ENCODE measurements at places on chromosomes 16 and 17.

- no peak for DNase-seq
Observed at GRCh38 chr17:28395968-28396367, 10.0 kb downstream of the SLC46A1 start.

- DNase-seq = no peak
Observed at GRCh38 chr17:9646546-9646885, 1.2 kb downstream of the USP43 start.

GRCh38 chr17:8079291-8080207, 8.0 kb downstream of the ALOX12B start:
- DNase-seq = peak; percentile 90

- no peak for DNase-seq
Observed at GRCh38 chr16:56944954-56945839, 13.3 kb downstream of the HERPUD1 start.

DNA sequence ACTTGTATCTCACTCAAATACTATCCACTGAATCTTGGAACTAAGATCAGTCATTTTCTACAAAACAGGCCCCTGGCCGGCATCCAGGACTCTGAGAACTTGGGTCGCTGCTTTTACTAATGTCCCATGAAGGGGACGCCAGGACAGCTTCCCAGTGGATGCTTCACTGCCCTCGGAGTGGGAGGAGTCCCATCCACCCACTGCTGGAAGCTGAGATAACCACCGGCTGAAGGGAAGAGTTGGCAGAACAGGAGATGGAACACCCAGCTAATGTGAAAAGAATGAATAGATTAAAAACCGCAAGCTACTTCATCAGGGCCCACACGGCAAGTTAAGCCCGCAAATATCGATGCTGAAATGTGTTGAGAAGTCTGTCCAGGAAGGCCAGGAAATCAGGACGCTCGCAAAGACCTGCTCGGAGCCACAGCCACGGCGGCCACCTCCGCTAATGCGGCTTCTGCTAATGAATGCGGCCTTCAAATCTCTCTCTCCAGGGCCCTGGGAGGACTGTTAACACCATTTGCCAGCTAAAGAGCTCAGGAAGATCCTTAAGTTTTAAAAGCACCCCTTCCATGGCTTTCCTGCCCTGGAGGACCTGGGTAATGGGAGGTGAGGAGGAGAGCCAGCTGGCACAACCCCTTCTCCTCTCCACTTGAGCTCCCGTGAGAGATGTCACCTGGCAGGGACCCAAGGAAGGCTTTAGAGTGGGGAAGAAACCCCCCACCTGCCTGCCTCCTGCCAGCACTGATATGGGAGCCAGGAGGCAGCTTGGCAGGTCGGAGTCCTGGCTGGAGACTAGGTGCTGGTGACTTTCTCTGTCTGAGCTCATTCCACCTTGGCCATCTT, 226.6 kb upstream of the RPL38 start:
- DNase-seq = no peak

DNA sequence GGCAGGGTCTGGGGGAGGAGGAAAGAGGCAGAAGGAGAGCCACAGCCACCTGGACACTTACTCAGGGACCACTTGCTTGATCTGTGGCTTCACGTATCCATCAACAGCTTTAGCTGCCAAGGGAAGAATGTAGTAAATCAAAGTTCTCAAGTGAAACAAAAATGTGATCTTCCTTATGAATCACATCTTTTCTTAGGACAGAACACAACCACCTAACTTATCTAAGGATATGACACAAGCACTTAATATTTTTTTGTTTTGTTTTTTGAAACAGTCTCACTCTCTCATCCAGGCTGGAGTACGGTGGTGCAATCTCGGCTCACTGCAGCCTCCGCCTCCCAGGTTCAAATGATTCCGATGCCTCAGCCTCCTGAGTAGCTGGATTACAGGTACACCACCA, 8.4 kb upstream of the GHDC start:
- DNase-seq = no peak

GRCh38 chr17:17063546-17064122, 21.4 kb downstream of the MPRIP start:
- no peak for DNase-seq

DNA sequence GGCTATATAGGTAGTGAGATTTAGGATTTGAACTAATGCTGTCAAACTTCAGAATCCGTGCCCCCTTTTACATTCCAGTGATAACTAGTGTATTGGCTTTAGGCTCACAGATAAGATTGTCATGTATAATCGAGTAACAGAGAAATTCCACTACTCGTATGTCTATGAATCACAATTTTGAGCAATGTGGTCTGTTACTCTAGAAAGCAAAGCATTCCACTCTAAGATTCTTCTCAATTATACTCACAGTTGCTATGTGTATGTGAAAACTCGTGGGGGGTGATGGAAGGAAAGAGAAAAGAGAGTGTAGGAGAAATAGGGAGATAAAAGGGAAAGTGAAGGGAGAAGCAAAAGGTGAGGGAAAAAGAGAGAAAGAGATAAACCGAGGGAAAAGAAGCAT, 1175.1 kb upstream of the GOT2 start:
- no peak for DNase-seq

GRCh38 chr17:80103449-80104085, 2.2 kb downstream of the GAA start:
- DNase-seq = no peak

DNA sequence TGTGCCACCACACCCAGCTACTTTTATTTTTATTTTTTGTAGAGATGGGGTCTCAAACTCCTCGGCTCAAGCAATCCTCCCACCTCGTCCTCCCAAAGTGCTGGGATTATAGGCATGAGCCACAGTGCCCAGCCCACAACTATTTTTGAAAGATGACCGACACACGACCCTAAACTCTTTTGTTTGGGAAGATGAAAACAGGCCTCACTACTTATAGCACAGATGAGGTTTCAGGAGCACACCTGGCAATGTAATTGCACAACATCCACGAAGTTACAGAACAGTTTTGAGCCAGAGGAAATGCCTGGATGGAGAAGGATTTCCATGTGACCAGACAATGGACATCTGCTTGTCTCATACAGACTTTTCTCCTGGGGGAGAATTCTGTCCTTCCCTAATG, 43.4 kb upstream of the PRSS54 start:
- no peak for DNase-seq

DNA sequence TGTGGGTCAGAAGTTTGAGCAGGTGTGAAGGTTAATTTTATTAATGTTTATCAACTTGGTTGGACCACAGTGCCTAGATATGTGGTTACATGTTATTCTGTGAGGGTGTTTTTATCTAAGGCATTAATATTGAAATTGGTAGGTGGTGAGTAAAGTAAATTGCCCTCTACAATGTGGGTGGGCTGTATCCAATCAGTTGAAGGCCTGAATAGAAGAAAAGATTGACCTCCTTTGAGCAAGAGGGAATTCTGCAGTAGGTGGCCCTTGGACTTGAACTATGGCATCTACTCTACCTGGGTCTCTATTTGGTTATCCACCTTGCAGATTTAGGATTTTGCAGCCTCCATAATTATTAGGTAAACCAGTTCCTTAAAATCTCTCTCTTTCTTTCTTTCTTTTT, 356.8 kb upstream of the EEF2KMT start:
- no peak for DNase-seq

- DNase-seq = peak; percentile 69
Observed at GRCh38 chr17:38579934-38580333, 25.8 kb downstream of the SRCIN1 start.

DNA sequence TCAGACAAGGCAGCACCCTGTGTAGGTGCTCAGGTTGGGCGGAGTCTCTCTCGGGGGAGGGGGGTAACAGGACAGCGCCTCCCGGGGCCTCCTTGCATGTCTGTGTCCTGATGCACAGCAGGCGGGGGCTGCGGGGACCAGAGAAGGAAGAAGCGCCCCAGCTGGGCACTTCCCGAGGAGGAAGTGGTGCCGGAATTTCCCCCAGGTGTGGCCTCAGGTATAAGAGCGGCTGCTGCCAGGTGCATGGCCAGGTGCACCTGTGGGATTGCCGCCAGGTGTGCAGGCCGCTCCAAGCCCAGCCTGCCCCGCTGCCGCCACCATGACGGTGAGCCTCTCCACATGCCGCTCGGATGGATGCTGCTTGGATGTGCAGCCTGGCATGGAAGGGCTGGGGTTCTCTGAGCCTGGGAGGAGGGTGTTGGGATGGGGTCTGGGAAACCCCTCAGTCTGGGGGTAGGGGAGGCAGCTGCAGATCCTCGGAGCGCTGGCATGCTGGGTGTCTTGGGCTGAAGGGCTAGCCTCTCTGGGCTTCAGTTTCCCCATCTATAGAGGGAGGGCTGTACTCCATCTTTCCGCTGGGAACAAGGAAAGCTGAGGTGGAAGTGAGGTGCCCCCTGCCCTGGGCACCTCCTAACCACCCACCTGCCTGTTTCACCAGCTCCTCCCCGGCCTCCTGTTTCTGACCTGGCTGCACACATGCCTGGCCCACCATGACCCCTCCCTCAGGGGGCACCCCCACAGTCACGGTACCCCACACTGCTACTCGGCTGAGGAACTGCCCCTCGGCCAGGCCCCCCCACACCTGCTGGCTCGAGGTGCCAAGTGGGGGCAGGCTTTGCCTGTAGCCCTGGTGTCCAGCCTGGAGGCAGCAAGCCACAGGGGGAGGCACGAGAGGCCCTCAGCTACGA, at the start of gene IL17C:
Gene IL17C, plus strand, starts transcription at position 250 of the 908 bp plus-strand sequence. Its CDS starts 70 bp downstream, at position 320.
- no peak for DNase-seq

GRCh38 chr17:67469208-67469980, 92.3 kb downstream of the PITPNC1 start:
- no peak for DNase-seq

DNA sequence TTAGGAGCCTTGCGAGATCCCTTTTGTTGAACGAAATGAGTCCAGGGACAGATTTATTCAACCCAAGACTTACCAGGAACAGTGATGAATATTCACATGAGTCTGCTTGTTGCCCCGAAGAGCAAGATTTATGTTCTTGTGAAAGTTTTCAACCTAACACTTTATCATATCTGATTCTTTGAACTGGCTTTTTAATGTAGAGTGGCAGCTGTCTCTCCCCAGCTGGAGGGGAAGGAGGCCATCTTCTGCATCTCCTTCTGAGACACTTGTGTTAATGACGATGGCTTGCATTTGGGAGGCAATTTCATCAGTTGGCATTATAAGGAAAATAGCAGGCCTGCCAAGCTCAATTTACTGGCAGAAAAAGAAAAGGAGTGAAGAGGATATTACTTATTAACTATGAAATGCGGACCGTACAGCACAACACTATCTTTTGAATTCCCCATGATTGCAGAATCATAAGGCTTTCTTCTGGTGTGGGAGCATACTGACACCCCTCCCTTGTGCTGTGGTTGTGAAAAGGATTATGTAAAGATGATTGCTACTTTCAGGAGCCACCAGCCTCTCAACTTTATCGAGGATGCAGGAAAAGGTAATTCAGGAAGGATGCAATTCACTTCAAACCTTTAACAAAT, 35.7 kb downstream of the SMARCE1 start:
- DNase-seq = no peak

- no peak for DNase-seq
Observed at GRCh38 chr16:57734308-57734924, 1.2 kb upstream of the KATNB1 start.

GRCh38 chr16:62870554-62870953, 834.3 kb upstream of the CDH8 start:
- no peak for DNase-seq

DNA sequence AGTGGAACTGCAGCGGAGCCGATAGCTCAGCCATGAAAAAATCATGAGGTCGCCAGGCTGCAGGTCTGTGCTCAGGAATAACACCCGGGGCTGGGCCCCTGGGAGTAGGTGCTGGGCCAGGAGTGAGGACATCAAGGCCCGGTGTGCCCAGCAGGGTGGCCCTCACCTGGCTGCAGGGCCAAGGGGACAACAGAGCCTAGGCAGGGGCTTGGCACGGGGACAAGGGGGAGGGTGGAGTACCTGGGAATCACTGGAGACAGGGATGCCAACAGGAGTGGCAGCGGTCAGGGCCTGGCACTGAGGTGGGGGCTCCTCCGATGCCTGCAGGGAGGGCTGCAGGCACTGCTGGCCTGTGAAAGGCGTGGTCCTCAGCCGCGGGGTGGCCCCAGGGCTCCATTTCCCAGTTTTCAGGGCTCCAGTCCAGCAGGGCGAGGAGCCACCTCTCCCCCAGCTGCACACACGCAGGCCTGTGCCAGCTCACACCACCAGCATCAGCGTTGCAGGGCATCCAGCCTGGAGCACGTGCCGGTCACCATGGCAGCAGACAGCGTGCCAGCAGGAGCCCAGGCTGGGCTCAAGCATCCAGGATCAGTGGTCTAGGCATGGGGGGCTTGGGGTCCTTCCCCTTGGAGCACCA, 4.7 kb upstream of the FSCN2 start:
- DNase-seq = peak; percentile 89

GRCh38 chr17:60939318-60939717, 261.7 kb downstream of the BCAS3 start:
- DNase-seq = no peak

GRCh38 chr16:89910717-89911354, 7.8 kb upstream of the MC1R start:
- DNase-seq = no peak

- DNase-seq = no peak
Observed at GRCh38 chr16:12214509-12214908, 238.0 kb downstream of the SNX29 start.

DNA sequence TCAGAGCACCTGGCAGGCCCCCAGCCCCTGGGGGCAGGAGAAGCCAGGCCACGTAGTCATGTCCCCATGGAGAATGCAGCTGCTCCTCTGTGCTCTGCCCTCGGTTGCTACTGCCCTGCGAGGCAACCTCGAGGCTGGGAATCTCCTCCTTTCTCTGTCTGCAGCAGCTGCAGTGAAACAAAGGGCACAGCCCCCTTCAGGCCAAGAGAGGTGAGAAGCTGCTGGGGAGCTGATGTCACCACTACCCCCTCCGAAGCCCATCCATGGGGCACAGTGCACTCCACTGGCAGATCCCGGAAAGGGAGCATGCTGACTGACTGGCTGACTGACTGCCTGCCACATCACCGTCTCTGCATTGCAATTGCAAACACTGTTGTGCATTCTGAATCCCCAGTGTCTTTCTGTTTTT, 103.7 kb downstream of the GRIN2A start:
- no peak for DNase-seq

DNA sequence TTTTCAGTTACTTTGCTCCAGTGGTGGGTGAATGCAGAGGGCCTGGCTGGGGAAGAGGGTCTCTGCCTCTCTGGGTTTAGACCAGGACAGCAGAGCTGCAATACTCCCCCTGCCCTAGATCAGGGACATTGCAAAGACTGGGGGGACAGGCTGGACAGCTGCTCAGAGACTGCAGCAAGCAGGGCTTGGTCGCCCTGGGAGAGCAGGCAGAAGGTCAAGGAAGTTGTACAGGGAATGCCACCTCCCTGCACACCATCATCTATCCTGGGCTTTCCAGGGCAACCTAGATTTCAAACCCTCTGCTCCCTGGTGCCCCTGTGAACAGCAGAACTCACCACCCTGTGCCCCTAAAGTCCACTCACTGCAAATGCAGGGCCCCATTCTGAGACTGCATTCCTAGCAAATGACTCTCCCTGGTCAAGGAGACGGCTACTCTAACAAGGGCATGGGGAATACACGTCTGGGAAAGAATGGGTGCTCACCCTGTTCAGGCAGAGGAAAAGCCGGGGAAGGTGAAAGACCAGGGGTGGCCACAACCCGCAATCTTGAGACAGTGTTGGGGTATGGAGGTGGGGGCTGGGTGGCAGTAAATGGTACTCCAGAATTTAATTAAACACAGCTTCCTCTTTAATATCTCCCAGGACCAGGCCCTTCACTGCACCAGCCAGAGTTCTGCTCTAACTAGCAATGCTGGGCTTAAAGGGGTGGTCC, 1.0 kb downstream of the KIFC3 start:
- peak; percentile 88 for DNase-seq

- no peak for DNase-seq
Observed at GRCh38 chr16:88498576-88499208, 45.6 kb downstream of the ZFPM1 start.

Measured in AG08396 (cell line).